ENCODE measurements at places on chromosomes 4 and X.

DNA sequence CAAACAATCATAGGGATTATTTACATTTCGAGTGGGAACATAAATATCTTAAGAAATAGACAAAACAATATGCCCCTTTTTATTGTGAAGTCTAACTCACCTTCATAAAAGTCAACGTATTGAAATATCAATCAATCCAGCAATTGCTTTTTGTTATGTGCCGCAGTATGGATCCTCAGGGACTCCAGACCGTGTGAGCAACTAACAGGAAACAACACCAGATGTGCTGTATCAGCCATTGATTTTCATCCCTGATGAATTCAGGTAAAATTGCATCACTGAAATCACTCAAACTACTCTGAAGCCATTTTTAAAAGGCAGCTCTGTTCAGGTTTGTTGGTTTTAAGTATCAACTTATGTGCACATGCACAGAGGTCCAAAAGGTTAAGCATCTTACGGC, 197.3 kb upstream of the FAT1 start:
- no peak for DNase-seq

DNA sequence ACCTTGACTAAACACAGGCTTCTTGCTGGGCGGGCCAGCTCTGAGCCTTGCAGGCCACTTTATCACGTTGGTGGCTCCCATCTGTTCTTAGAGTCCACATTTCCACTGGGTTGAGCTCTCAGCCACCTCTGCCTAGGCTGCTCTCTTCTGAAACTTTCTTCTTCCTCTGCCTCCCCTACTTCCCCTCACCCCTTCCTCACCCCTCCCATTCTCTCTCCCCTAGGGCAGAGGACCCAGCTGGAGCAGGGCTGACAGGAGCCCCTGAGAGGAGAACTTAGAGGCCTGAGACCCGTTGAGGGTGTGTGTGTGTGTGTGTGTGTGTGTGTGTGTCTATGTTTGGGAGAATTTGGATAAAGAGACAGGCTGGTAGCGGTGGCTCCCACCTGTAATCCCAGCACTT, 19.9 kb upstream of the TMSB4X start:
- no peak for DNase-seq

- no peak for DNase-seq
These were observed 37.5 kb upstream of the ADH1C start for GRCh38 chr4:99390055-99390454.

DNA sequence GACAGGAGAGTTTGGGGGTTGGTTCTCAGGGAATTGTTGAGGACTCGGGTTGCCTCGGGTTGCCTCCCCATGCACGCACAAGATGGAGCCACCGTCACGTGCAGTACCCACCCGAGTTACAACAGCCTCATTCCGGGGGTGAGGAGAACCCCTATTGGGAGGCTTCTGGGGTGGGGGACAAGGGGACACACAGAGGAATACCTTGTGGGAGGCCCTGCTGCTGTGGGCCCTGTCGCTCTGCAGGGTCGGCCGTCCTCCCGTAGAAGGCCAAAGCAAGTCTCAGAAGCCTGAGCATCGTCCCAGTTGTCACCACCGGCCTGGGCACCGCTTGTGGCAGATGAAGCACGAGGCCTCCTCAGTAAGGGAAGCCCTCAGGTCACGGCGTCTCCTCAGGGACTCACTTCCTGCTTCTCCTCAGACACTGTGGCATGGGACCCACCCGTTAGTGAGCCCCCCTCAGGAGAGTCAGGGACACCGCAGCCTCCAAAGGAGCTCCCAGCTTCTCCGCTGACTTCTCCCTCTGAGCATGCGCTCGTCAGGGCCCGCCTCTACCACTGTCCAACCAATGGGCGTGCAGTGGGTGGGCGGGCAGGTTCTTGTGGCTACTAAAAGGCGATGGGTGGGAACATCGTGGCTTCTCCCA, at the start of gene CT55:
Gene CT55 (minus strand): TSS at position 522 of the 643 bp plus-strand sequence. CDS start 227 bp downstream, at position 295.
- DNase-seq: peak; percentile 23

GRCh38 chr4:187608001-187608421, 387.6 kb upstream of the ZFP42 start:
- DNase-seq: no peak

GRCh38 chr4:101227715-101228114, 119.6 kb downstream of the PPP3CA start:
- DNase-seq: no peak

GRCh38 chrX:31036895-31037294, 34.9 kb downstream of the FTHL17 start:
- peak; percentile 55 for DNase-seq

DNA sequence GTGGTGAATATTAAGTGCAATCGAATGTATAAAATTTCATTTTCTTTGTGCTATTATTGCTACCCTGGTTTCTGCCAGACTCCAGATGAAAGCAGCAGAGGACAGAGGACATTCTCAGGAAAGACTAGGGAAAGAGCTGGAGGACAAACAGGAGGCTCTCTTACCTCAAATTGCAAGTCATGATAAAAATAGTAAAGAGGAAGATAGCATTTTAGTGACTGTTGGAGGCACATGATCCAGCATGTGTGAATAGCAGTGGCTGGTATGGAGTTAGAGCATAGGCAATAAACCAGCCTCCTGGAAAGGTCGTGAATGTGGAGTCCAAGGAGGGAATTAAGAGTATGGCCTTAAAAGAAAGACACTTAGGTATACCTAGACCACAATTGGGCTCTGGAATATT, 1040.0 kb downstream of the STPG2 start:
- no peak for DNase-seq

GRCh38 chr4:186606591-186606992, 51.2 kb upstream of the MTNR1A start:
- no peak for DNase-seq

GRCh38 chr4:53854991-53855568, 209.3 kb downstream of the CHIC2 start:
- no peak for DNase-seq

DNA sequence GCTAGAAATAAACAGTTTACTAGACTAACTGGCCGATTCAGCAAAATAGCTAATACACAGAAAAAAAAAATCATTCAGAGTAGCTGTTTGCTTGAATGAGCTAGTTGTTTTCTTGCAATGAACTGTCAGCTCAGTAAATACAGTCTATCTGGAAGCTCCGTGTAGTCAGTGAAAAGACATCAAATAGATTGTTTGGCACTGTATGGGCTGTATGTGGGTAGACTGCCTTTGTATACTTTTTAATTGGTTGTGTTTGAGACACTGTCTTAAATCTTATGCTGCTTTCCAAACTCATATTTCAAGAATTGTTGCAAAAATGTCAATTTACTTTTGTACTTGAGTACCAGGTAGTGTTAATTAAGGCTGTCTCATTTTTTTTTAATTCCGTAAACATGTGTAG, 61.6 kb upstream of the GPR174 start:
- DNase-seq: no peak

DNA sequence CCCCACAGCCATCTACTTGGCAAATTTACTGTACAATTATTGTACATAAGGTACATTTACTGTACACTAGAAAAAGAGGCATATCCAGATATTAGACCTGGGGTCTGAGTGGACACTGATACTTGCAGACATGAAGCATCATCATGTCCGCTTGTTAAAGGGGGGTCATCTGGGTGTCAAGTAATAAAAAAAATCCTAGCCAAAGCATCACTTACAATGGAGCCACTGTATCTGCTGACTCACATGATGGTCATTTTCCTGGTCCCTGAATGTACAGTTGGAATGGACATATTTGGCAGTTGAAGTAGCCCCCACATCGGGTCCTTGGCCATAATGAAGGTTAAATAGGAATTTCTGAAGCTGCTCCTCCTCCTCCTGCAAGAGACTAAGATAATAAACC, 228.8 kb downstream of the THOC2 start:
- DNase-seq: no peak

GRCh38 chr4:3494462-3494871, 31.4 kb downstream of the DOK7 start:
- no peak for DNase-seq

Data from WERI-Rb-1 (cell line).